ENCODE measurements at places on chromosomes 11 and 22. TPM values are rescaled to one million over a fixed set of nuclear protein-coding genes. Genes with fewer than 3 reads are reported as not detected.

Gene SLC7A4
- total RNA-seq = 2.2 TPM

Gene MUC6
- total RNA-seq = not detected

Gene OR52H1
- total RNA-seq = 0.36 TPM

Gene RIMBP3B
- total RNA-seq = 0.36 TPM

Gene APOBEC3F
- 4.4 TPM for total RNA-seq
